ENCODE measurements at places on chromosomes 5 and 9. TPM values are rescaled to one million over a fixed set of nuclear protein-coding genes. Genes with fewer than 3 reads are reported as not detected.
A peak's percentile ranks its signal among the peaks of the same experiment; 100 is the strongest.

The TARS1 gene
- total RNA-seq, result 71.5 TPM

GRCh38 chr5:140842798-140843733, 2.1 kb downstream of the PCDHA8 start:
- no peak for DNase-seq

The ANKRD20A1 gene
- 3.5 TPM for total RNA-seq

- no peak for DNase-seq
Observed at GRCh38 chr5:132498686-132499271, 8.2 kb upstream of the IRF1 start.

DNA sequence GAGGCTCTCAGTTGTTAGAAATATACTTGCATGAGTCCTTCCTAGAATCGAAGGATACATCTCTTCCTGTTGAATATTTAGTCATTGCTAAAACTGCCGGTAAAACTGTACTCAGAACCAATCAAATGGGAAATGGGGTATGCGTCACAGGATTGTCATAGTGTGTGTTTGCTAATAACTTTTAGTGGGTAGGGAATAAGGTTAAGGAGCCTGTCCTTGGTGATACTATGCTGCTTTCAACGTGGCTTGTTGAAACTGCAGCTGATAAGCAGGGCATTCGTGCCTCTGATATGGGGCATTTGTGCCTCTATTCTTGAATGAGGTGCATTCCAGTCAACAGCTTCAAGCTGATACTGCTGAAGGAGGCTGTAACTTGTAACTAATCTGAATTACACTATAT, 26.6 kb downstream of the HABP4 start:
- no peak for DNase-seq

The ECSCR gene
- 24.8 TPM for total RNA-seq

- no peak for DNase-seq
Observed at GRCh38 chr5:55418994-55419968, 111.5 kb downstream of the MTREX start.

DNA sequence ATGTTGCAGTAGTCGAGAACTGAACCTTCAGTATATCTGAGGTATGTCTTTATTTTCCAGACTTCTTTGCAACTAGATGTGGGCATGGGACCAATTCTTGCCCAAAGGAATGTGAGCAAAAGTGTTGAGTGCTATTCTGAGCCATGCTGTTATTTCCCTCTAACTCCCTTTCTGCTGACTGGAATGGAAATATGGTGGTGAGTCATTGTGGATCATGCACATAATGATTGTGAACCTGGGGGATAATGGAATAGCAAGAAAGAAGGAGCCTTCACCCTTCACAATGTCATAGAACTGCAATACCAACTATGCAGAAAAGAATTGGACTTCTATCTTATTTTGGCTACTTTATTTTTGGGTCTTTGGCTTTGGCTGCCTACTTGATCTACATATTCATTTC, 10.3 kb upstream of the DOCK2 start:
- DNase-seq, result no peak

GRCh38 chr9:27829621-27830020, 256.3 kb upstream of the C9orf72 start:
- no peak for DNase-seq

DNA sequence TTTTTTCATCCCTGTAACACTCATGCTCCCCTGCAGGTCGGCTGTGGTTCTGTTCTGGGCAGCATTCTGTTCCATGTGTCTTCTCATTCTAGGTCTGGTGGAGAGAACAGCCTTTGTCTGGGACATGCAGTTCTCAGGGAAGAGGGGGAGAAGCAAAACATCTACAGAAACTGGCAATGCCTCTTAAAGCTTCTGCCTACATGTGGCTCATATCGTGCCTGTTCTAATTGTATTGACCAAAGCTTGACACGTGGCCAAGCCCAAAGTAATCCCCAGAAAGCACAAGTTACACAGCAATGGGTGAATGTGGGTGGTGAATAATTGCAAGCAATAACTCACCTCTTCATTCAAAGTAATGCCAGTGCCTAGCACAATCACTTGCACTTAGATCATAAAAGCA, 218.2 kb upstream of the IL12B start:
- DNase-seq, result no peak

GRCh38 chr5:93078082-93079038, 502.7 kb downstream of the NR2F1-AS1 start:
- DNase-seq, result no peak

- no peak for DNase-seq
Observed at GRCh38 chr5:145976431-145977155, 40.2 kb downstream of the SH3RF2 start.

- no peak for DNase-seq
Observed at GRCh38 chr5:12354686-12355085, 450.4 kb upstream of the CTNND2 start.

GRCh38 chr5:145221416-145221815, 613.7 kb downstream of the PRELID2 start:
- no peak for DNase-seq

GRCh38 chr9:135890190-135891026, 16.9 kb downstream of the CAMSAP1 start:
- no peak for DNase-seq

DNA sequence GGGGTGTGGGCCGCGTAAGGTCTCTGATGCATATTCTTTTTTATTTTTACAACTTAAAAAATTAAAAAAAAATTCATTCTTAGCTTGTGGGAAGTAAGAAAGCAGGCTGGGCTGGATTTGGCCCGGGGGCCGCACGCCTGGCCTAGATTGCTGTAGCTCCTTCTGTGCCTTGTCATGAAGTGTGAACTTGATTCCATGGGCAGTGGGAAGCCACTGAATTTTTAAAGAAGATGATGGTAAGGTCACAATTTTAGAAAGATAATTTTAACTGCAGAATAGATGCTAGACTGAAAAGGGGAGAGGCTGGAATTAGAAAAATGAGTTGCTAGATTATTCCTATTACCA, 56.1 kb downstream of the EHMT1 start:
- no peak for DNase-seq

GRCh38 chr9:129175825-129176633, 2.0 kb downstream of the IER5L start:
- DNase-seq, result peak; percentile 70

The EPB41L4A gene
- 28.9 TPM for total RNA-seq

GRCh38 chr5:644509-644908, 32.4 kb downstream of the CEP72 start:
- no peak for DNase-seq

The RNF38 gene
- 23.9 TPM for total RNA-seq

GRCh38 chr5:133353741-133354140, 258.6 kb downstream of the FSTL4 start:
- no peak for DNase-seq

- no peak for DNase-seq
Observed at GRCh38 chr9:91530829-91531228, 107.2 kb upstream of the NFIL3 start.

- no peak for DNase-seq
Observed at GRCh38 chr9:91937056-91937455, 13.0 kb downstream of the ROR2 start.

- DNase-seq, result no peak
Observed at GRCh38 chr5:66351813-66352212, 207.7 kb downstream of the SREK1 start.

DNA sequence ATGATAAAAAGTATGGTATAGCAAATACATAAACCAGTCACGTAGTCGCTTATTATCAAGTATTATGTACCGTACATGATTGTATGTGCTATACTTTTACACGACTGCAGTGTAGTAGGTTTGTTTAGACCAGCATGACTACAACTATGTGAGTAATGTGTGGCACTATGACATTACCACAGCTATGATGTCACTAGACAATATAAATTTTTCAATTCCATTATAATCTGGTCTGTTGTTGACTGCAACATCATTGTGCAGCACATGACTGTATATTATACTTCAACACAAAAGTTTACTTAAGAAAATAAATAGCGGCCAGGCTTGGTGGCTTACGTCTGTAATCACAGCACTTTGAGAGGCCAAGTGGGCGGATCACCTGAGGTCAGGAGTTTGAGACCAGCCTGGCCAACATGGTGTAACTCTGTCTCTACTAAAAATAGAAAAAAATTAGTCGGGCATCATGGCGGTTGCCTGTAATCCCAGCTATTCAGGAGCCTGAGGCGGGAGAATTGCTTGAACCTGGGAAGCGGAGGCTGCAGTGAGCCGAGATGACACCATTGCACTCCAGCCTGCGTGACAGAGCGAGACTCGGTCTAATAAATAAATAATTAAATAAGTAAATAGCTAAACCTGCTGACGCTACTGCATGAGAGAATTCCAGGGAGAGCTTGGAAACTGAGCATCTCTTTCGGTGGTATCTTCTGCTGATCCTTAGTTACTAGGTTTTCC, 24.6 kb upstream of the JADE2 start:
- no peak for DNase-seq

The IGFBPL1 gene
- 1.4 TPM for total RNA-seq

DNA sequence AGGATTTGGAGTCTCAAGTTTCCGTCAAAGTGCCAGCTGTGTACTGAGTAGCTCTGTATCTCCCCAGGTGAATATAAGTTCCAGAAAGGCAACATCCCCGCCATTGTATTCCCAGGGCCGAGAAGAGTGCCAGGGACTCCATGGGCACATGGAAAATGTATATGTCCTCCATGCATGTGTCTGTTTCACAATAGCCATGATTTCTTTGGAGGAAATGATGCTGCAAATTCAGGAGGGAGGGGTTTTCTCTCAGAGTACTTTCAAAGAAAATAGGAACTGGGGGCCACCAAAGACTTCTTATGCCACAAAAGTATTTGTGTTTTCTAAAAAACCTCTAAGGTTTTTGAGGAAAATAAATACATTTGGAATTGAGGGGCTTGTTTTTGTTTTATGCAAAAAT, 524.6 kb downstream of the BNC2 start:
- DNase-seq, result no peak

GRCh38 chr5:67081261-67081660, 115.3 kb downstream of the CD180 start:
- no peak for DNase-seq

The PLAC8L1 gene
- 2.8 TPM for total RNA-seq

GRCh38 chr5:65647941-65648340, 23.1 kb downstream of the SHLD3 start:
- DNase-seq, result no peak
